GM13976 (cell line): ENCODE measurements at places on chromosomes 4 and X.

GRCh38 chr4:31341601-31342359, 621.6 kb downstream of the PCDH7 start:
- DNase-seq = no peak

DNA sequence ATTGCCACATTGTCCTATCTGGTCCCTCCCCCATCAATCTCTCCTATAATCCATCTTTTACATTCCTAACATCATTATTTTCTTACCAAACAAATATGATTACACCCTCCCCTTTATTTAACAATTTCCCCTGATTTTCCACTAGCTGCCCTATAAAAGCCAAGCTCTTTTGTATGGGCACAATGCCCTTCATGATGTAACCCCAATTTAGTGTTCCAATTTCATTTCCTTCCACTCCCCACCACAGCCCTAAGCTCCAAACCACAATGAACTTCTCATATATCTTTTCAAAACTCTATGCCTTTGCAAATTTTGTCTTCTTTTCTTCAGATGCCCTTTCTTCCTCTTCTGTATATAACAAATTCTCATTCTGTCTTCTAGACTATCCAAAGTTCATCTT, 39.5 kb upstream of the PTPN13 start:
- no peak for DNase-seq

DNA sequence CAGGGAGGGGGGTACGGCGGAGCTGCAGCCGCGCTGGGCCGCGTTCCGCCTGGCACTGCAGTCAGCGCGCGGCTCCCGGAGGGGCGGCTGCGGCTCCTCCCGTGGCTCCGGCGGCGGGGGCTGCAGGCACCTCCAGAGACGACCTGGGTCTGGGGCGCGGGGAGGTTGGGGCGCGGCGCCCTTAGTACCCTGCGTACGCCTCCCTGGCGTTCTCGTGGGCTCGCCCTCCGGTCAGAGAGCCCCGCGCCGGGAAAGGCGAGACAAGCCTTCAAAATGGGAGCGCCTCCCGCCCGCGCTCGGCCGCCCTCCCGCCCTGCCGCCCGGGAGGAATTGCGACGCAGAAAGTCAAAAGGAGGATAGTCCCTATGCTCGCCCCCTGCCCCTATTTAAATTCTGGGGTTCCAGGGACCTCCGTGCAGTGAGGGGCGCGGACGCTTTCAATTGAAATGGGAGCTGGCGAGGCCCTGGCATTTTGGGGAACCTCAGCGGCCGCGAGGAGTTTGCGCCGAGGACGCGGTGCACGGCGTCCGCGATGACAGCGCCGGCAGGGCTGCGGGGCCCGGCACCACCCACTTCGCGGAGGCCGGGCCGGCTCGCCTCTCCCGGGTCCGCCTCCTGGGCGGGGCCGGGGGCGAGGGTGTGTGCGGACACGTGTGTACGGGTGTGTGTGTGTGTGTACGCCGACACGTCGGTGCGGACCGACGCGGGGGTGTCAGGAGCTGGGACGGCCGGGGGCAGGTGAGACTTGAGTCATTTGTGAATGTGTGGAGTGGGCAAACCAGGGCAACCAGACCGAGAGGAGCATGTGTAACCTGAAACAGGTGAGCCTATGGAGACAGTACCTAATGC, 544 bp downstream of the HERC3 start:
- DNase-seq = peak; percentile 93

DNA sequence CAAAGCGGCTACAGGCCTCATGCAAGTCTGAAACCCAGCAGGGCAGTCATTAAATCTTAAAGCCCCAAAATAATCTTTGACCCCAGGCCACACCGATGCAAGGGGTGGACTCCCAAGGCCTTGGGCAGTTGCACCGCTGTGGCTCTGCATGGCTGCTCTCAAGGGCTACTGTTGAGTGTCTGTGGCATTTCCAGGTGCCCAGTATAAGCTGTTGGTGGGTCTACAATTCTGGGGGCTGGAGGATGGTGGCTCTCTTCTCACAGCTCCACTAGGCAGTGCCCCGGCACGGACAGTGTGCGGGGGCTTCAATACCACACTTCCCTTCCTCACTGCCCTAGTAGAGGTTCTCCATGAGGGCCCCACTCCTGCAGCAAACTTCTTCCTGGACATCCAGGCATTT, 60.1 kb downstream of the NWD2 start:
- no peak for DNase-seq

- DNase-seq = peak; percentile 17
Measured at GRCh38 chr4:182717788-182718583, 199.2 kb downstream of the DCTD start.

DNA sequence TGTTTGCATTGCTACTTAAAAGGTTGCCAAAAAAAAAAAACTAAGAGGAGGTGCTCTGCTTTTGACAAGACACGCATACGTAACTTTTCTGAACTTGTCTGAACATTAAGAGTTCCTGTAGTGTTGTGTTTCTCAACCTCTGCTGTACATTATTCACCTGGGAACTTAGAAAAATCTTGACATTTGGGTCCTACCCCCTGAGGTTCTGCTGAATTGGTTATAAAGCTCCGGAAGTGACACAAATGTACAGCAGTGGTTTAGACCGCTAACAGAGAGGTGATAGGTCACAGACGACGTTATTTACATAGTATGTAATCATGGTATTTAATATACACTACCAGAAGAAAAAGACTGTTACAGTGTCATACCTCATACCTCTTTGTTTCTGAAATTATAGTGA, 61.1 kb downstream of the CPEB2 start:
- no peak for DNase-seq

DNA sequence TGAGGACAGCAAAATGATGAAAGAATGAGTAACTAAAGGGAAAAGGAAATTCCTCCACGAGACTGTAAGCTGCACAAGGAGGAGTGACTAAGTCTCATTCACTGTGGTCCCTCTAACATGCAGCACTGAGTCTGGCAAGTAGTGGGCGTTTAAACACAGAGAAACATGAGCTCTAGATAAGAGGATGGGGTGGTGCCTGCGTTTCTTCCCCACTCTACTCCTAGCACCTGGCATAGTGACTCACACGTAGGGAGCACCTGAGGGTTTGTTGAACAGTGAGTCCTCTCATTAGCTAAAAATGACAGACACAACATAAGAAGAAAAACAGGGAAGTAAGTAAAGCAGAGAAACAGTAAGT, 105.8 kb upstream of the CBR4 start:
- no peak for DNase-seq

DNA sequence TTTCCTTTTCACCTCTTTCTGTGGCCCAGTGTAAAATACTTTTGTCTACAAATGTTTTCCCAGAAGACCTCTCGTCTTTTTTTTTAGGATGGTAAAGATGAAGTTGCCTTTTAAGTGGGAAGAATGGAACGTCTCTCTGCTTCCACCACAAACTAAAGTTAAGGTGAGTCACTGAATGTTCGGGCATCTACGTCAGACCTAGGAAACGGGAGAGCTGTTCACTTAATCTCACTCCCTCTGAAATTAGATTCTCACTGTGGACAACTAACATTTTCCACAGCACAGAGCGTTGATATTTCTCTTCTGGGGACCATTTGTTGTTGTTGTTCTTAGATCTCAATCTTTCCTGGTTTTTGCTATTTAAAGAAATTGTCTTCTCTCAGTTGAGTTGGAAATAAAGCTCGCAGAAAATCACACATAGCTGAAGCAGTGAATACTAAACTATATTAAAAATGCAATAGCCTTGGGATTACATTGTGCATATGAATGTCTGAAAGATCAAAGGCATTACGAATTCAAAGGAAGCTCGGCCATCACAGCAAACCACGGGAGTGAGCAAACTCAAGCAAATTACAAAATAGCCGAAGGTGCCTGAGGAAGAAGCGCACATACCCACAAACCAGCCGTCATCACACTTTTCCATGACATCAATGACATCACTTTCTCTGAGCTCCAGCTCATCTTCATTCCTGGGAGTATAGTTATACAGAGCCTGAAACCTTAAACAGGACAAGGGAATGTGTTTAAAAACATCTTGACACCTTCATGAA, 53.9 kb upstream of the PDLIM3 start:
- DNase-seq = no peak

DNA sequence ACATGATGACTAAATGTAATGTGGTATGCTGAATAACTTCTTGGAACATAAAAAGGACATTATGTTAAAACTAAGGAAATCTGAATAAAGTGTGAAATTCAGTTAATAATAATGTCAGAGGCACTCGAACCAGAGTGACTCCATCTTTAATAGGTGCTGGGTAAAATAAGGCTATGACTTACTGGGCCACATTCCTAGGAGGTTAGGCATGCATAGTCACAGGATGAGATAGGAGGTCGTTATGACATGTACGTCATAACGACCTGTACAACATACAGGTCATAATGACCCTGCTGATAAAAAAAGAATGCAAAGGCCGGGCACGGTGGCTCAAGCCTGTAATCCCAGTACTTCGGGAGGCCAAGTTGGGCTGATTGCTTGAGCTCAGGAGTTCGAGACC, 28.9 kb upstream of the OPHN1 start:
- DNase-seq = no peak

DNA sequence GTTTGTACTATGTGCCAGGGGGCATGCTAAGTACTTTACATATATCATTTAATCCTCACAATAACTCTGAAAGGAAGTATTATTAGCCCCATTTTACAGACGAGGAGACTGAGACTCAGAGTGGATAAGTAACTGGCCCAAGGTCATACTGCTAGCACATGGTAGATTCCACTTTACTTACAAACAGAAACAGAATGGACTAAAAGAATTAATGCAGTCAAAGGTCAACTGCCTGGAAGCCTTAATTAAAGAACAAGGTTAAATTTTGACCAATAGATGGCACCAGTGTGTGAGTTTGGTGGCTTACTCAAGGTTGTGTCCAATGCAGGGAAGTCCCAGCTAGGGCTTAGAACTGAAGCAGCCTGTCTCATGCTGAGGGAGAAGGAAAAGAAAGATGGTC, 4.7 kb downstream of the RIPPLY1 start:
- peak; percentile 52 for DNase-seq

- DNase-seq = peak; percentile 23
Measured at GRCh38 chrX:151488677-151489076, 74.8 kb upstream of the PASD1 start.

- DNase-seq = no peak
Measured at GRCh38 chr4:186807808-186808629, 84.4 kb upstream of the FAT1 start.

DNA sequence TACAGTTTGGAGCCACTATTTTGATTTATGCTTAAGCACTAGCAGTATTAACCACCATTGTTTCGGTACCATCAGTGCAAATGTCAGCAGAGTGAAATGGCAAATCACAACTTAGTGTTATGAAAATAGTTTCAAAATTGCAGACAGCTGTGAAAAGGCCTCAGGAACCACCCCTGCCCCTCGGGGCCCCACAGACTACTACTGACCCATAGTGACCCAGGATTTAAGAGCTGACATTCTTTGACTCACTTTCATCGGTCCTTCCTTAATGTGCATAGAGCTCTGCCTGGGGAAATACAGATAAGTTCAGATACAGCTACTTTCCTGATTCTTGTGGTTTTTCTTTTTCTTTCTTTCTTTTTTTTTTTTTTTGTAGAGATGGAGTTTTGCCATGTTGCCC, 3.3 kb upstream of the BBS7 start:
- peak; percentile 8 for DNase-seq

DNA sequence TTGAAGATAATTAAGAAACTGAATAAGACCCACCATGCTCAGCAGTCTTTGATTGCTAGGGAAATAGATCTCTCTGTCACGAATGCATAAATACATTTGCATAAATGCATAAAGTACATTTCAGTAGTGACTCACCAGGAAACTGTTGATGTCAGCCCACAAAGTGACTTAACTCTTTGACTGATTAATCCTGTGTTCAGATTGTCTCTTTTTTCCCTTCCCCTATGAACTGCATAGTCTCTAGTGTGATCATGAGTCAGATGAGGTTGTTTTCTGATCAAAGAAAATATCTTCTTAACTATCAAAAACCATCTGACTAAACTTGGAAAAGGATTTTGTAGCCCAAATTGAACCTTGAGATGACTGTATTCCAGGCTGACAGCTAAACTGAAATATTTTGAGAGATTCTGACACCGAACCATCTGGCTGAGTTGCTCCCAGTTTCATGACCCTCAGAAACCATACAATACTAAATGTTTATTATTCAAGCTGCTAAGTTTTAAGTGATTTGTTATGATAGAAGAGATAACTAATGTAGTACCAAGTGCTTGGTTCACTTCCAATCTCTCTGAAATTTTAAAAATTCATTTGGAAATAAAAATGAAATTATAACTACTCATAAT, 1381.5 kb upstream of the AGA start:
- no peak for DNase-seq

GRCh38 chrX:34563804-34564203, 93.3 kb downstream of the TMEM47 start:
- no peak for DNase-seq

DNA sequence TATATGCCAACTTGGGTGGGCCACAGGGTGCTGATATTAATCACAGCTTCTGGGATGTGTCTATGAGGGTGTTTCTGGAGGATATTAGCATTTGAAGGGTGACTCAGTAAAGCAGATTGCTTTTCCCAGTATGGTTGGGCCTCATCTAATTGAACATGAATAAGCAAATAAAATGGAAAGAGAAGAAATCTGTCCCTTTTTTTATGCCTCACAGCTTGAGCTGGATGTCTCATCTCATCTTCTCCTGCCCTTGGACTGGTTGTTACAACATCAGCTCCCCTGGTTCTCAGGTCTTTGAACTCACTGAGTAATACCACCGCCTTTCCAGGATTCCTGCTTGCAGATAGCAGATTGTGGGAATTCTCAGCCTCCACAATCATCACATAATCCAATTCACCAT, 1149.2 kb downstream of the PCDH18 start:
- DNase-seq = no peak

GRCh38 chr4:146470604-146471003, 51.1 kb downstream of the SLC10A7 start:
- DNase-seq = no peak

DNA sequence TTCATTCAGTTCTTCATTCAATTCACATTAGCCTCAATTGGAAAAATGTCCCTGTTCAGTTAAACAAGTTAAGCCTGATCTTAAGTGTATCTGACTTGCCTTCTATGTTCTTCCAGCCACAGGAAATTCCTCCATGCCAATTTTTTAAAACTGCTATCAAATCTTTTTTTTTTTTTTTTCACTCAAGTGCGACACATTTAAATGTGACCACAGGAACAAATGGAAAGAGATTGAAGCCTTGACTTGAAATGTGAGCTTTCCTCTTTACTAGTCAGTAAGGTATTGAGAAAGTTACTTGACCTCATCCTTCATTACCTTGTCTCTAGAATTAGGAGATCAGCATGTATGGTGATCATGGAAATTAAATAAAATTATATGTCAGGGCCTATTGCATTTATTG, 165.1 kb downstream of the SLIT2 start:
- no peak for DNase-seq

- no peak for DNase-seq
Measured at GRCh38 chr4:157005193-157005592, 33.6 kb upstream of the PDGFC start.

DNA sequence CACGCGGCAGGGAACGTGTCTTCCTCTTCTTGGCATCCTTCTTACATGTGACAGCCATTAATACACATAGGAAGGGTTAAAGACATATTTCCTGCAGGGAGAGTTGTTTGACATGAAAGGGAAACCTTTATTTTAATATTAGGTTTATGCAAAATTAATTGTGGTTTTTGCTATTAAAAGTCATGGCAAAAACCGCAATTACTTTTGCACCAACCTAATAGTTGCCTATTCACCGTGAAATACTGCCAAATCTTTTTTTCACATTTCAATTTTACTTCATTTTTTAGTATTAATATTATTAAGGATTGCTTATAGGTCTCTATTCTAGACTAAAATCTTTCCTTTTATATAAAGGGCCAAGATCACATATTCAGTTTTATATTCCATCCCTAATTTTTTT, 230.4 kb upstream of the PITX2 start:
- DNase-seq = no peak
